ENCODE measurements at places on chromosomes 2 and 18.

DNA sequence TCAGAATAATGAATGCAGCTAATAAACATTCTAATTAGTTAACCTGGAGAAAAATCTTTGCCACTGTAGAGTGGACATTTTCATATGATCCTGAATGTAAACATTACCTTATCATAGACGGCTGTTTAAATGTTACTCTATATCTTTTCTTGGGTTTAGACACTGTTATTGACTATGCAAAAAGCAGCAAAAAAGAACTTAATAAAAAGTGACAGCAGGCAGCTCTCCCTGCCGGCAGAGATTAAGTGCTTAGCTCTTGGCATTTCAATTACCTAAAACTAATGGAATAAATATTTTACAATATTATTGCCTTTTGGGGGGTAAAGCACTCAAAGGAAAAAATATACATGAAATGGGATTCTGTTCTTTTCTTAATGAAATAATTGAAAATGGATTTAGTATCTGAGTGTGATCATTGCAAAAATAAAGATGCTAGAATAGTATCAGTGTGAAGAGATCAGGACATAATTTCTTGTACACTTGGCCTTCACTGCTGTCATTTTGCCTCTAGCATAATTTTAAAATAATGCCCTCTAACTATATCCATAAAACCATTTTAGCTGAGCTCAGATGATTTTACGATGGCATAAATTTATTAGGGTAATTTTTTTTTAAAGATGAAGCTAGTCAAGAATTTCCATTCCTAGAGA is 203.4 kb upstream of the DPP10 start:
- no peak overlapping the region for H3K4me3 ChIP-seq
- no peaks in the 10 kb centered on the region for H3K36me3 ChIP-seq
- no peak for DNase-seq
- H3K4me1 ChIP-seq = no peaks in the 10 kb centered on the region
- H3K27me3 ChIP-seq = no peaks in the 10 kb centered on the region

DNA sequence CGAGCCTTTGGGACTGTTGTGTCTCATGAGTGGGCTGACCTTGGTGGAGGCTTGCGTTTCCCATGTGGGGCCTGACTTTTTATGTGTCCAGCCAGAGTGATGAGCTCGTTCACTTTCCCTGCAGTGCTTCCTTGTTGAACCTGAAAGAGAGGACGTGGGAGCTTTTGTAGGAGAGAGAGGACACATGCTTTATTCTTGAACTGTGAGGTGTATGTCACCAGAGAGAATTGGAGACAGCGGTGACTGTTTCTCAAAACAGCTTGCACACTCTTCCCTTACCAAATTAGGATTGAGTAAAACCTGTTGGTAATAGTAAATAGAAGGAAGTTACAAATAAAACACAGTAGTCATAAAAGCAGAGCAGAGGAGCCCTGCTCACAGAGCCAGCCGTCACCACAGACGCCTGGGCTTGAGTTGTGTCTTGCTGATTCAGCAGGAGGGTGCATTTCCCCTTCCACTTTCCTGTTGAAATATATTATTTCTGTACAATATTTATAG is 60.7 kb downstream of the INPP4A start:
- no peak overlapping the region for H3K27ac ChIP-seq
- DNase-seq = no peak
- H3K4me1 ChIP-seq = peaks cover 45% of the 10 kb centered on the region
- H3K27me3 ChIP-seq = no peaks in the 10 kb centered on the region

- H3K27ac ChIP-seq = no peak overlapping the region
- DNase-seq = no peak
- no peaks in the 10 kb centered on the region for H3K36me3 ChIP-seq
Measured at GRCh38 chr18:47615043-47615442, 315.4 kb downstream of the SMAD2 start.

GRCh38 chr2:163253621-163254285 is 415.2 kb upstream of the KCNH7 start:
- H3K27me3 ChIP-seq = no peaks in the 10 kb centered on the region
- no peak overlapping the region for H3K27ac ChIP-seq
- H3K36me3 ChIP-seq = no peaks in the 10 kb centered on the region
- no peak for DNase-seq
- H3K4me1 ChIP-seq = no peaks in the 10 kb centered on the region
- H3K4me3 ChIP-seq = no peak overlapping the region

GRCh38 chr2:239523147-239523953 is 122.5 kb upstream of the HDAC4 start:
- DNase-seq = no peak
- no peak overlapping the region for H3K4me3 ChIP-seq
- no peak overlapping the region for H3K27ac ChIP-seq
- no peaks in the 10 kb centered on the region for H3K27me3 ChIP-seq

GRCh38 chr2:217444932-217445331 is 557.9 kb downstream of the TNS1 start:
- no peak overlapping the region for H3K4me3 ChIP-seq
- no peaks in the 10 kb centered on the region for H3K27me3 ChIP-seq
- H3K36me3 ChIP-seq = no peaks in the 10 kb centered on the region

DNA sequence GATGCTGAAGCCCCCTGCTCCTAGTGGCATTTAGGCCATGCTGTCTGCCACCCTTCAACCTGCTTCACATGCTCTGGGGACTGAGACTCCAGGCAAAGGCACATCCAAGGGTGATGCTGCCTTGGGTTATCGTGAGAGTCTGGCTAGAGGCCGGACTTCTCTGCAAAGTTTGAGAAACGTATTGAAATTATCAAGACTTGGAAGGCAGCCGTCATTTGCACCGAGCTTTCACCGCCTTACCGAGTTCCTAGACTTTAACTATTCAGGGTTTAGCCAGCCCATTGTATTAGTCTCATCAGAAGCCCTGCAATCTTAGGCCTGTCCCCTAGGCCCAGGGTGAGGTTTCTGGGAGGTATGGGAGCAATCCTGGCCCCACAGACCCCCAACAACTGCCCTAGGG is 34.0 kb downstream of the RDH14 start:
- no peak overlapping the region for H3K27ac ChIP-seq
- H3K4me3 ChIP-seq = no peak overlapping the region
- DNase-seq = no peak
- no peaks in the 10 kb centered on the region for H3K27me3 ChIP-seq
- H3K4me1 ChIP-seq = no peaks in the 10 kb centered on the region

- H3K36me3 ChIP-seq = no peaks in the 10 kb centered on the region
- H3K4me1 ChIP-seq = no peaks in the 10 kb centered on the region
- no peak overlapping the region for H3K4me3 ChIP-seq
- no peaks in the 10 kb centered on the region for H3K27me3 ChIP-seq
- H3K27ac ChIP-seq = no peak overlapping the region
- DNase-seq = no peak
Measured at GRCh38 chr2:31765078-31765945, 184.6 kb upstream of the SRD5A2 start.

GRCh38 chr2:138271467-138271866 is 230.1 kb upstream of the SPOPL start:
- no peaks in the 10 kb centered on the region for H3K36me3 ChIP-seq
- no peak overlapping the region for H3K4me3 ChIP-seq
- H3K4me1 ChIP-seq = no peaks in the 10 kb centered on the region
- no peak overlapping the region for H3K27ac ChIP-seq

DNA sequence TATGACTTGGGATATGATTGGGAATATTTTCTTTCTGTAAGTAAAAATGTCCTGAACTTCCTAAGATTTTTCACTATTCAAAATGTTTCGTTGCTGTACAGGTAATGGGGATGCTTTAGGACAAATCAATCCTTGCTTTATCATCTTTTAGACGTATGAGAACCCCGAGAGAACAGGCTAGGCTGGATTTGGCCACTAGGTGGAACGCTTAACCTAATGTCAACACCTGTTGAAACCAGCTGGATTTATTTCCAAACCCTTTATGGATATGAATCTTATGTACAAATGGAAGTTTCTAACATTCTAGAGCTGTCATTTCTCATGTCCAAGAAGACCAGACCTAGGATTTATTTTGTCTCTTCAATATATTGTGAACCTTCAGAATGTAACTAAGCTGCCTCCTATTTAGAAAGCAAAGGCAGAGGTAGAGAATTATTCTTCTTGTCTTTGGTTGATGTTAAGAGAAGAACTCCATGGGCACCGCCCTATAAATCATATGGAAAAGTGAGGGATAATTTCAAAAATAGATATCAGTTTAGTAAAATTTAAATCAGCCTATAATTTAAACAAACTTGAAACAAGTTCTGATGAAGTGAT is 96.7 kb downstream of the PMAIP1 start:
- no peak overlapping the region for H3K4me3 ChIP-seq
- H3K36me3 ChIP-seq = no peaks in the 10 kb centered on the region
- no peak overlapping the region for H3K27ac ChIP-seq
- no peak for DNase-seq
- no peaks in the 10 kb centered on the region for H3K27me3 ChIP-seq

- H3K4me1 ChIP-seq = no peaks in the 10 kb centered on the region
- H3K4me3 ChIP-seq = no peak overlapping the region
- no peak overlapping the region for H3K27ac ChIP-seq
- H3K36me3 ChIP-seq = no peaks in the 10 kb centered on the region
- no peaks in the 10 kb centered on the region for H3K27me3 ChIP-seq
- no peak for DNase-seq
Measured at GRCh38 chr18:41928581-41928980, 26.5 kb upstream of the PIK3C3 start.

GRCh38 chr2:120326066-120326465 is 19.9 kb upstream of the INHBB start:
- DNase-seq = no peak
- H3K27me3 ChIP-seq = no peaks in the 10 kb centered on the region
- no peak overlapping the region for H3K27ac ChIP-seq
- no peaks in the 10 kb centered on the region for H3K36me3 ChIP-seq
- no peak overlapping the region for H3K4me3 ChIP-seq

DNA sequence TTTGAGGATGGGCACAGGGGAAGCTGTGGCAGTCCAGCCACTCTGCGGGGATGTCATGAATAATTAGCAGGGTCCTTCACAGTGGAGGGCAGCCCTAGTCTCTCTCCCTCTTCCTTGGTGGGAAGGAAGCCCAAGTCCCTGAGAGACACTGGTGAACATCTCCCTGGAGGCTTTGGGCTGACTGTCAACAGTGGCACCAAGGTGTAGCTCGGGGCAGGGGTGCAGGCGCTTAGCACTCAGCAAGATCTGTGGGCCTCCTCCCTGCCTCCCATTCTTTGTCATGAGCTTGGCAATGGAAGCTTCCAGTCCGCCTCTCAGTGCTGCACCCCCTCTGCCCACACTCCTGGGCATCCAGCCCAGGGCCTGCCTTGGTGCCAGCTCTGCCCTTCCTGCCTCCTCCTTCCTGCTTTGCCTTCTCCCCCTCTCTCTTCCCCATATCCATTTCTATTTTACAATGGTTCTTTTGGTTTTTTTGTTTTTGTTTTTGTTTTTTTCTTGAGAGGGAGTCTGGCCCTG is 59.4 kb downstream of the STEAP3 start:
- H3K36me3 ChIP-seq = no peaks in the 10 kb centered on the region
- no peak for DNase-seq
- H3K27ac ChIP-seq = no peak overlapping the region
- no peaks in the 10 kb centered on the region for H3K27me3 ChIP-seq
- no peak overlapping the region for H3K4me3 ChIP-seq
- no peaks in the 10 kb centered on the region for H3K4me1 ChIP-seq

DNA sequence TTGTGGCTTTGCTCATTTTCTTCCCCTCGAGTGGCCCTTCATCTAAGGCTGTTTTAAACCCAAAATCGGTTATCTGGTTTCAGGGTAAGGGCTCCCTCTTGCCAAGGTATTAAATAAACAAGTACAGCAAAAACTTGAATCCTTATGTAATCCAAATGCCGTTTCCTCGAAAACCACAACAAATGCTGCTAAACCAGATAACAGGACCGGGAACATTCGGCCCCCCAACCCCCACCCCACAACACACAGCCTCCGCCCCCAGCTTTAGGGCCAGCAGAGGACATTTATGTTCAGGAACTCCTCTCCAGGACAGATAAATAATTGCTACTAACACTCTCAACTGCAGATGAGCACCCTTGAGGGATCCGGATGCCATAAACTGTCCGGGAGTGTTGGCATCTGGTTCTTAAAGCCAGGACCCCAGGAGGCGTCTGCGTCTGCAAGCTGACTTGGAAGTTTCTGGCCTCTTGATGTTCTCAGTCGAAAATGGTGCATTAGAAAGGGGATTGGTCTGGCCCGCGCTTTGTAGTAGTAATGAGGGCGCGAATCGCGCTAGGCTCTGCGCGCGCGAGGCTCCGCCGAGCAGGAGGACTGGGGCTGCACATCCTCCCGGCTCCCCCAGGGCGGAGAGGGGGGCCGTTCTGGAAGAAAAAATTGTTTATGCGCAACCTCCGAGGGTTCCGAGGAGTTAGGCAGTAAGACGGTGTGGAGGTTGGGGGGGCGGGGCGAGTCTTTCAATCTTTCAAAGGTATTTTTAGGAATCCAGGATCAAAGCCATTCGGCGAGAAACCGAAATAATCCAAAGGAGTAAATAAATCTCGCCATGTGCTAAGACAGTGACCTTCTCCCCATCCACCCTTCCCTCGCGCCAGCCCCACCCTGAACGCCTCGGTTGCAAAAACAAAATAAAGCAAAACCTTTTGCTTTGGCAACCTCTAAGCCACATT is 3.9 kb upstream of the ID2 start:
- no peak overlapping the region for H3K27ac ChIP-seq
- peaks cover 21% of the 10 kb centered on the region for H3K27me3 ChIP-seq
- H3K4me1 ChIP-seq = peaks cover 35% of the 10 kb centered on the region
- no peaks in the 10 kb centered on the region for H3K36me3 ChIP-seq
- peak; percentile 22 for DNase-seq

GRCh38 chr2:233773854-233774253 is 4.3 kb upstream of the MROH2A start:
- H3K27me3 ChIP-seq = no peaks in the 10 kb centered on the region
- no peaks in the 10 kb centered on the region for H3K4me1 ChIP-seq

DNA sequence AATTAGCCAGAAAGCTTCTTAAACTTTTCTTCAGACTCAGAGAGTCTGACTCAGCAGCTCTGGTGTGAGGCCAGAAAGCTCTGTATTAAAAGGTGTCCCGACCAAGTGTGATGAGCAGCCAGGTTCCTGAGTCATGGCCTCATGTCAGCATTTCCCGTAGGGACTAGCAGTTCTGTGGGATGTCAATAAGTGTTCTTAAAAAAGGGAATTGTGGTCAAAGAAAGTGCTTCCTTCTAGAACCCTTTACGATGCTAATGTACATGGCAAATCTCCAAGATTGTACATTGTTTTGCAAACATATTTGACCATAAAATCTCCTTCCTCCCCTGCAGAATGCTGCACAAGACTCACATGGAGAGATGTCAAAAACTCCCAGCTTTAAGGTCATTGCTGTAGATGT is 80.1 kb downstream of the PLA2R1 start:
- no peak for DNase-seq
- H3K27me3 ChIP-seq = peaks cover 4% of the 10 kb centered on the region
- H3K4me3 ChIP-seq = no peak overlapping the region
- H3K36me3 ChIP-seq = no peaks in the 10 kb centered on the region
- H3K4me1 ChIP-seq = no peaks in the 10 kb centered on the region

GRCh38 chr2:146651361-146651760 is 1193.5 kb upstream of the ACVR2A start:
- no peaks in the 10 kb centered on the region for H3K36me3 ChIP-seq
- H3K27ac ChIP-seq = no peak overlapping the region
- no peak overlapping the region for H3K4me3 ChIP-seq
- no peaks in the 10 kb centered on the region for H3K27me3 ChIP-seq
- no peaks in the 10 kb centered on the region for H3K4me1 ChIP-seq
- no peak for DNase-seq

Measured in effector memory CD4-positive, alpha-beta T cell (primary cell).